ENCODE measurements at places on chromosomes 5 and 9.
A peak's percentile ranks its signal among the peaks of the same experiment; 100 is the strongest.

DNA sequence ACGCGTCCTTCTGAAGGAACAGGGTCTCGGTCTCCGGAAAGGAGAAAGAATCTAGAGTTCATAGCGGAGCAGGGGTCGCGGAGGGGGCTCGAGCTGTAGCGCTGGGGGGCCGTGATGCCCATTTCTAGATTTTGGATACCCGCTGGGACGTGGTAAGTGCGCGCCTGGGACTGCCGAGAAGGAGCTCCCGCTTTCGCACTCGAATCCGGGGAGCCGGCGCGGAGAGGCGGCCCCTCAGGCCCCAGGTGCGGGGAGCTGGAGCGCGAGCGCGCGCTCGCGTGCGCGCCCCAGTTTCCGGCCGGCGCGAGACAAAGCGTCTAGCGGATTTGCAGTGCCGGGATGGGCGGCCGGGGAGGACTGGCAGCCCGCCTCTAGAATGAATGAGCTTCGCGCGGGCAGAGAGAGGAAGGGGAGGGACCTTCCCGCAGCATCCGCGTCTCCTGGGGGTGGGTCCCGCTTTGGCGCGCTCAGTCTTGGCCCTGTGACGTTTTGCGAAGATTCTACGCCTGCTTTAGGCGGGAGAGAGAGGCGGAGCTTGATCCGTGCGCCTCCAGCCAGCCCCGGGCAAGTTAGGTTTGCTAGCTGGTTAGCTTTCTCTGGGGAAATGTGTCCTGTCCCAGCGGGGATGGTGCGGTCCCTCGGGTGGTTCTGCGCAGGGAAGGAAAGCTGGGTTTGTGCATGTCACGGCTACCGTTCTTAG lies 1.2 kb downstream of the LMNB1 start:
- peak; percentile 96 for DNase-seq

DNA sequence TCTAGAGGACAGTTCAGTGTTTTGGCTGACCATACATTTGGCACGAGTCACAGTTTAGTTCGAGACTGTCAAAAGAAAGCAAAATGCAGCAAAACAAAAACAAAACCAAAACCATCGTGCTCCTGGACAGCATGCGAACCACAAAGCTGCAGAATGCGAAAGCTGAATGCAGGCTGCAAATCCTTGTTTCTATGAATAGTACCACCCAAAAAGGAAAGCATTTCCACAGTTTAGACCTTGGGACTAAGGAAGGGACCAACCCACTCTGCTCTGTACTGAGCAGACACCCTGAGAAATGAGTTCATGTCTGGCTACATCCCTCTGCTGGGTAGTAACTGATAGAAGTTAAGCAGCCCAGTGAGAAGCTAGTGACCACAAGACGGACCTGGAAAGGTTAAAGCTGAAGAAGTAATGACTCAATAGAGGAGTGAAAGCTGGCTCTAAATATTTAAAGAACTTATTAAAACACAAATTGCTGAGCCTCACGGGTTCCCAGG lies 3.9 kb downstream of the GCNT4 start:
- no peak for DNase-seq

DNA sequence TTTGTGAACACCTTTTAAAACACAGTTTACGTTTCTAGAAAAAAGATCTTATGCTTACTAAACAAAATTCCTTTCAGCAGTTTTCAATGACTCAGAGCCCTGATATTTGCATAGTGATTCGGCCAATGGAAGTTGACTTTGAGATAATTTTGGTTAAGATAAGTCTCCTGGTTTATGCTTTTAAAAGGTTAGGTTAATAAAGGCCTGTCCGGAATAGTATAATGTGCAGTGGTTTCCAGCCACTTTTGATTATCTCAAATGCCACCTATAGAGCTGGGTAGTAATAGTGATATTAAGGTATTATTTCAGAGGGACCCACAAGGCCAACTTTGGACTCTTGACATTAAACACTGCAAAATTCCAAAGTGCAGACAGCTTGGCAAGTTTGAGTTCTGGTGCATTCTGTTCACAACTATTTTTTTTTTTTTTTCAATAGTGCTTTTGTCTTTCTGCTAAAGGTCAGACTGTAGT lies 86.1 kb downstream of the F2RL2 start:
- no peak for DNase-seq

DNA sequence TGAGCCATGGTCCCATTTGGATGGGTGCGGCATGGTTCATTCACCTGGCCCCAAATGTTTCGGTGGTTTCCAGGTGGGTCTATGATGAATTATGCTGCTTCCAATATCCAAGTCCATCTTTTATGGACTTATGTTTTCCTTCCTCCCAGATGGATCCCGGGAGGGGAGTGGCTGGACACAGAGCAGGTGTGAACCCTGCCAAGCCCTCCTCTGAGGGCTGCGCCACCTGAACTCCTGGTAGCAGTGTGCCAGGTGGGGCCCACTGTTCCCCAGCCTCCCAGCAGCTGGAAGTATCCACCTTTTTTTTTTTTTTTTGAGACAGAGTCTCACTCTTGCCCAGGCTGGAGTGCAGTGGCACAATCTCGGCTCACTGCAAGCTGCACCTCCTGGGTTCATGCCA lies 42.9 kb downstream of the WNK2 start:
- no peak for DNase-seq

- DNase-seq, result no peak
Observed at GRCh38 chr5:149380466-149381121, 1.5 kb upstream of the IL17B start.

GRCh38 chr5:150043657-150044328 lies 42.6 kb downstream of the CSF1R start:
- peak; percentile 79 for DNase-seq

- DNase-seq, result no peak
Observed at GRCh38 chr9:33272061-33272460, 7.2 kb downstream of the CHMP5 start.

- DNase-seq, result no peak
Observed at GRCh38 chr5:41637869-41638268, 127.5 kb upstream of the PLCXD3 start.

DNA sequence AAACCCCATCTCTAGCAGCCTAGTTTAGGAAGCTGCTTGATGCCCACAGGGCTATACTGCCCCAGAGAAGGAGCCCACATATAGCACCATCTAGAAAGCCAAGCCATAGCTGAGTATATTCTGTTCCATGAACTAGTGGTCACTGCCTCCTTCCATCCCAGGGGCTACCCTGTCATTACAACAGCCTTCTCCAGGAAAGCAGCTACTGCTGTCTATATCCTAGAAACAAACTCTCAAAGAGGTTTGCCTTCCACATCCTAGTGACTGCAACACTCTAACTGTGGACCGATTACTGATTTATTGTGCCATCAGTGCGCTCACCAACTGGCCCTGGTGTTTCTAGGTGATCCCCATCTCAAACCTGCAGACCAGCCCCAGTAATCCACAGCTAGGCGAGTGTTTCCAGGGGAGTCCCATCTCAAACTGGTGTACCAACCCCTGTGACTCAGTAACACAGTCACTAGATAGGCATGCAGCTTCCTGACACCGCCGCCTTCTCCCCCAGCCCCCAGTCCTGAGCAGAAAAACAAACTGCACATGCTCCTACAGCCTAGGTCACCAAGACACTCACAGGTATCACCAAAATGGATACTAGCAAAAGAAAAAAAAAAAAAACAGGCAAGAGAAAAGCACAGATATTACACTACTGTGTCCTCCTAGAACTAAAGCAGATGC lies 14.8 kb downstream of the SPTLC1 start:
- DNase-seq, result no peak

- DNase-seq, result no peak
Observed at GRCh38 chr9:28121366-28121765, 548.1 kb upstream of the C9orf72 start.

GRCh38 chr5:29984156-29984540 lies 1209.3 kb upstream of the CDH6 start:
- DNase-seq, result no peak

- no peak for DNase-seq
Observed at GRCh38 chr9:116276651-116277121, 123.1 kb downstream of the PAPPA start.

DNA sequence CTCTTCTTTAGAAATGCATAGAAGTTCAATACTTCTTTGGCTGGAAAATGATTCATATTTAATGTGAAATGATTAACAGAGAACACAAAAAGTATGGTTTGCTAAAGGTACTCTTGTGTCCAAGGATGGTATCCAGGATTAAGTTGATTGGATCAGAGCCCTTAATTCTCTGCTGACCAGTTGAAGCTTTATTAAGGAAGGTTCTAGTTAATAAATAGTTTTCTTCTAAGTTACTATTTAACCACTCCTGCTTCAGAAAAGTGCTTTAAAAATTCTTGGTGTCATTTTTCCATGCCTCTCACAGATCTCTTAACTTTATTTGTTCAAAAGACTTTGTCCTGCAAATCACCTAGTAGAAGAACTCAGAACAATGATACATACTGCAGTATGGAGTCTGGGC lies 134.3 kb downstream of the MEF2C start:
- no peak for DNase-seq

DNA sequence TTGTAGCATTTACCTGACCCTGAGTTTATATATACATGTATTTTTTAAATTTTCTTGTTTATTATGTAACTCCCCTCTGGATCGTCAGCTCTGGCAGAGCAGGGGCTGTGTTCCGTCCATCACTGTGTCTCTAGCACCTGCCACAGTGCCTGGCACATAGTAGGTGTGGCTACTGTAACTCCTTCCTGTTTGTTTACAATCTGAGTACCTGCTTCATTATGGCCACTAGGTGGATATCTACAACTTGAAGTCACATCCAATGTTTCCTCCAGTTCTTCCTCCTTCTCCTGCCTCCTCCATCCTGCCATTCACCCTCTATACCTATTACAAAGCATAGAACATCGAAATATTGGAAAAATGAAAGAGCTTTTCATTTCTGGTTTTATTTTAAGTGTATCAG lies 14.2 kb upstream of the PPP1R2B start:
- DNase-seq, result no peak

GRCh38 chr9:83106263-83106662 lies 43.3 kb upstream of the RASEF start:
- DNase-seq, result no peak

DNA sequence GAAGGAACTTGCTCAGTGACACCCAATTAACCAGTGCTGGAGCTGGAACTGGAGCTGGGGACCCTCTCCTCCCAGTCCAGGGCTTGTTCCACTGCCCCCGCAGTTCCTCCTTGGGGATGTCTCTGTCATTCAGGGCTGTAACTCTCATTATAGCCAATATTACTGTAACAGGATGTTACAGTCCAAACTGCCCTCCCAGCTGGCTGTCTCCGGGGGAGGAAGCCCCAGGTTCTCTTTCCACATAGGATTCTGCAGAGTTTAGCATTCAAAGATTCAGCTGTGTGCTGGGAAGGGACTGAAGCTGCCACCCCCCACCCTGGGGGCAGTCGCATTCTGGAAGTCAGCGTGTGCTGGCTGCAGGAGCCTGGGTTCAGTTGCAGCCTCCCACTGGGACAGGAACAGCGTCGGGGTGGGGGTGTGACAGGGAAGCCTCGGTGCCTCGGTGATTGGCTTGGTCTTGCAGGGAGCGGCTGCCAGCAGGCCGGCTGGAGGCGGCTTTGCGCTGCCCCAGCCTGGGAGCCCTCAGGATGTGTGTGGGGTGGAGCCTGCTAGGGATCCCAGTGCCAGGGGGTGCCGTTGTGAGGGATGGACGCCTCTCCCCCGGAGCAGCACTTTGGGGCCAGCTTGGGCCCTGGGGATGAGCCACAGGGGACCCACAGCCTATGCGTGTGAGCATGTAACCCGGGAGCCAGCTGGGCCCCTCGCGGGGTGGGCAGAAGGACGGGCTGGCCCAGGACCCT lies 101.1 kb downstream of the RGS3 start:
- DNase-seq, result peak; percentile 39

DNA sequence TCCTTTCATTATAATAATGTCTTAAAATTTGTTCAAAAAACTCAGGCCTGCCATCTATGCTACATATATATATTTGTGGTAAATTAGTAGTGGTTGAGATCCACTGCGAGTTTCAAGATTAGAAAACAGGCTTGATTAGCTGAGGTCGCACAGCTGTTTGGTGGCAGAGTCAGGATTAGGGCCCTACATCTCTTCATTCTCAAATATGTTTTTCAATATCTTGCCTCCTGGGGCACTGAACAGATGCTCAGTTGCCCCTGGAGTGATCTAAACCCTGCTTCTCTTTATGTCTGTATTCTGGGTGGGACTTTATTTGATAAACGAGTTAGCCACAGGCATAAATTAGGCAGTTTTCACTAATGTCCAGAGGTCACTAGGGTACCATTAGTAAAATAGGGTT lies 27.8 kb upstream of the CEP120 start:
- DNase-seq, result no peak

GRCh38 chr9:79000230-79001002 lies 571.3 kb upstream of the TLE4 start:
- DNase-seq, result no peak

GRCh38 chr5:8097146-8097545 lies 228.2 kb downstream of the MTRR start:
- DNase-seq, result no peak

DNA sequence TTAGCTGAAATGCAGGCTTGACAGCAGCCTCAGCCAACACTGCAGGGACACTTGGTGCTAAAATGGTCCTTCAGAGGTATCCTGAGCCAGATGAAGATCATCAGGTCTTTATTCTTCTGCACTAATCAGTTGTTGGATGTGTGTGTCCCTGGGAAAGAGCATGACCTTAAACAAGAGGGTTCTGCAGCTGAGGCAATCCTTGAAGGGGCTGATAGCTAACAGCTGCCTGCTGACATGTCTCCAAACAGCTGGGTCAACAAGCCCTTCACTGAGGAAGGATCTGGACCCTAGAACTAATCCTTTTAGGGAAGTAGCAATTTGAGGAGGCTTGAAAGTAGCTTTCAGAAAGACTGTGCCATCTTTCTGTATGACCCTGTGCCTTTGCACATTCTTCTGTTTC lies 376.3 kb upstream of the ACTBL2 start:
- DNase-seq, result no peak

GRCh38 chr5:72325566-72326305 lies 5.6 kb downstream of the PTCD2 start:
- no peak for DNase-seq

DNA sequence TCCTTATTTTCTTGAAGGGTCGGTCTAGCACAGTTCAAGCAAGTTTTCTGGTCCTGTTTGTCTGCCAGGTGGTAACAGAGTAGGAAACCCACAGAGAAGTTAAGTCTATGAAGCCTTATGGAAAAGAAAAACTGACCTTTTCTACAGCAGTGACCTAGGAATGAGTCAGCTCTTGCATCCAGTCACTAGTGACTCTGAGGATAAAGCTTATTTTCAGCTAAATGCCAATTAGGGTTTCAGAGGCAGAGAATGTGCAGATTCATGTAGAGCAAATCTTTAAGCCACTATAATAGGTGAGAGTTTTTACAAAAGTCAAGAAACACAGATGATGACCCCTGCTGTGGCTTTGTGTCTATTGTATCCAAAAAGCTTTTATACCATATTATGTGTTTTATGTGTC lies 100.7 kb downstream of the CWC27 start:
- no peak for DNase-seq

DNA sequence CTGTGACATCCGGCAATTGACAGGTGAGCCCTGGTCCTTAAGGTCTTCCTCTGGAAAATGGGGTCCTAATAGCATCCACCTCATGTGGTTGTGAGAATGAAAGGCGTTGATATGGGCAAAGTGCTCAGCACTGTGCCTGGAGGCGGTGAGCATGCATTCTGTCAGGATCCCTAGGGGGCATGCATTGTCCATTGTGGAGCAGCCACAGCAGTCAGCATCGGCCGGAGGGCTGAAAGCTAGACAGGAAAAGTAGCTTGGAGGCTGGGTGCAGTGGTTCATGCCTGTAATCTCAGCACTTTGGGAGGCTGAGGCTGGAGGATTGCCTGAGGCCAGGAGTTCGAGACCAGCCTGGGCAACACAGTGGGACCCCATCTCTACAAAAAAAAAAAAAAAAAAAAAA lies 122.2 kb downstream of the LHX2 start:
- peak; percentile 50 for DNase-seq

Data from Kasumi-1 (cell line).